ENCODE measurements at places on chromosomes 11 and 22. TPM values are rescaled to one million over a fixed set of nuclear protein-coding genes. Genes with fewer than 3 reads are reported as not detected.

- DNase-seq: no peak
These were observed 150.8 kb upstream of the TIMP3 start for GRCh38 chr22:32650553-32651345.

TRIM48 gene
- total RNA-seq: not detected

GRCh38 chr11:128733440-128734102, 39.7 kb downstream of the FLI1 start:
- no peak for DNase-seq

SLC1A2 gene
- total RNA-seq: 1.5 TPM

DNA sequence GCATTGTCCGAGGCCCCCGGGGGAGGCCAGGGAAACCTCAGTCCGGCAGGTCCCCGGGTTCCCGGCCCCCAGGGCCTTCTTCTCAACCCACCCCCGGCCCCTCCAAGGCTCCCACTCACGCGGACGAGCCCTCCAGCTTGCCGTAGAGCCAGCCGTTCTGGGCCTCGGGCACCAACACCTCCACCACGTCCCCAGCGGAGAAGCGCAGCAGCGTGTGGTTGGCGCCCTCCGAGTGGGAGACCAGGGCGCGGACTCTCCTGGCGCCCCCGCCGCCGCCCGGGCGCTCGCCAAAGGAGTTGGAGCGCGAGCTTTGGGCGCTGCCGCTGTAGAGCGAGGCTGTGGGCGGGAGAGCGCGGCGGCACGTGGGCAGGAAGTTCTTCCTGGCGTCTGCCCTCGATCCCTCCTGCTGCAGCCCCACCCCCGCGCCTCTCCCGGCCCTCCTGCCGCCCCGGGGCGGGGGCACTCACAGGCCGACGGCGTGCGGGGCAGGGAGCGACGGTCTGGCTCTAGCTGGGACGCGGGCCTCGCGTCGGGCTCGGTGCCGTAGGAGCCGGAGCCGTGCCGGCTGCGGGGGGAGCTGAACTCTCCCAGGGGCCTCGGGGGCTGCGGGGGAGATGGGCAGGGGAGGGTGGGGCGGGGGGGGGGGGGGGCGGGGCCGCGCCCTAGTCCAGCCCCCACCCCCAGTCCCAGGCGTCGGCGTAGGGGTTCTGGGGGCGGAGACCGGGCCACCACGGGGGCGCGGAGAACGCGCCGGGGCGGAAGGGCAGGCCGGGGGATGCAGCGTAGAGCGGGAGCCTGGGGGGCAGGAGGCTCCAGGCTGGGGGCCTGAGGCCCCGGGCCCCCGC, 4.9 kb upstream of the SLC16A8 start:
- DNase-seq: no peak

GRCh38 chr11:9506489-9507276, 45.9 kb downstream of the ZNF143 start:
- no peak for DNase-seq

LRRC75B gene
- total RNA-seq: 24.4 TPM

MB gene
- total RNA-seq: not detected

DNA sequence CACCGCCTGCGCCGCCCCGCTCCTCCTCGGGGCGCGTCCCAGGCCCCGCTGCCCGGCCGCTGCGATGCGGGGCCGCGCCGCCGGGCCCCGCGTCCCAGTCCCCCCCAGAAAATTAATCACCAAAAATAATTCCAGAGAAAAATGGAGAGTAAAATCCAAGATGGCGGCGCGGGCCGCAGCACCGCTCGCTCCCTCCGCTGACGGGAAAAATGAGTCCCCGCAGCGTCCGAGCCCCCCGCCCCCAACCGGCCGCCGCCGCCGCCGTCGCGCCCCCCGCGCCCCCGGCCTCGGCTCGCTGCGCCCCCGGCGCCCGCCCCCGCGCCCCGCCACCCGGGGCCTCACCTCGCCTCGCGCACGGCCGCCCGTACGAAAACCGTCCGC, at the start of gene KMT5B:
Gene KMT5B (minus strand): TSS at position 162 of the 381 bp plus-strand sequence. CDS start 23,220 bp downstream, outside the sequence.
- no peak for DNase-seq

GRCh38 chr22:19765477-19766239, 5.1 kb downstream of the TBX1 start:
- no peak for DNase-seq

DNA sequence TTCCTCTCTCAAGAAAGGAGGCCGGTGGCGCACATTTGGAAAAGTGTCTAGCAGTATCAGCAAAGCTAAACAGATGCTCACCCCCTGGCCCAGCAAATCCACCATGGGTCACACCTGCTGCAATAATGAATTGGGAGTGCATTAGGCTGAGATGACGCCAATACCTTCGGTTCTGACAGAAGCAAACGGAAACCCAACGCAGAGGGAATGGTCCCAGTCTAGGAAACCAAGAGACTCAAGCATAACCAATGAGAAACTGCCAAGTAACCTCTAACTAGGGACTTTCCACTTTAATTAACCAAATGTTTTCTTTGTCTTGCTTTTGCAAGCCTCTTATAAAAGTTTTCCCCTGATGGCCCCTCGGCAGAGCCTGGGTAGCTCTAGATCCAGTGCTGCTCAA, 64.2 kb upstream of the SLC22A12 start:
- DNase-seq: no peak

GRCh38 chr11:78841456-78842060, 266.9 kb upstream of the NARS2 start:
- no peak for DNase-seq

GRCh38 chr11:83545494-83546260, 259.5 kb upstream of the CCDC90B start:
- DNase-seq: no peak

GRCh38 chr11:34644669-34645406, 23.9 kb downstream of the EHF start:
- DNase-seq: no peak

GRCh38 chr11:76728227-76728626, 54.9 kb upstream of the TSKU start:
- DNase-seq: no peak

All from upper lobe of left lung (tissue), 6 donors.